WTC11 (cell line): ENCODE measurements at places on chromosomes 4 and X. TPM values are rescaled to one million over a fixed set of nuclear protein-coding genes. Genes with fewer than 3 reads are reported as not detected.

Gene STARD8
- total RNA-seq, result 3.1 to 8.5 TPM (median 3.8 TPM) in 3 replicates

Gene IL2
- 0.61 to 2.2 TPM (median 0.64 TPM) in 3 replicates for total RNA-seq

Gene SATL1
- 0.22 to 0.39 TPM (median 0.32 TPM) in 3 replicates for total RNA-seq

Gene TEX13C
- total RNA-seq, result 0.18 to 0.26 TPM (median 0.25 TPM) in 3 replicates

Gene PNMA6F
- 0.13 to 0.30 TPM (median 0.23 TPM) in 3 replicates for total RNA-seq

Gene FREM3
- 0.07 to 0.15 TPM (median 0.07 TPM) in 3 replicates for total RNA-seq

Gene SYTL4
- 0.16 to 0.31 TPM (median 0.27 TPM) in 3 replicates for total RNA-seq

Gene MAGEA4
- total RNA-seq, result 3.2 to 11.4 TPM (median 11.3 TPM) in 3 replicates

Gene GPRASP3
- 13.2 to 14.6 TPM (median 13.7 TPM) in 3 replicates for total RNA-seq

Gene ITM2A
- total RNA-seq, result 39.7 to 43.4 TPM (median 43.4 TPM) in 3 replicates

- H3K27ac ChIP-seq, result no peak overlapping the region; the same call in 1 of the 2 replicates
- H3K4me1 ChIP-seq, result no peaks in the 10 kb centered on the region
- no peak overlapping the region for H3K4me3 ChIP-seq
- no peak for DNase-seq
Observed at GRCh38 chr4:158190718-158191117, 17.9 kb upstream of the GASK1B start.

DNA sequence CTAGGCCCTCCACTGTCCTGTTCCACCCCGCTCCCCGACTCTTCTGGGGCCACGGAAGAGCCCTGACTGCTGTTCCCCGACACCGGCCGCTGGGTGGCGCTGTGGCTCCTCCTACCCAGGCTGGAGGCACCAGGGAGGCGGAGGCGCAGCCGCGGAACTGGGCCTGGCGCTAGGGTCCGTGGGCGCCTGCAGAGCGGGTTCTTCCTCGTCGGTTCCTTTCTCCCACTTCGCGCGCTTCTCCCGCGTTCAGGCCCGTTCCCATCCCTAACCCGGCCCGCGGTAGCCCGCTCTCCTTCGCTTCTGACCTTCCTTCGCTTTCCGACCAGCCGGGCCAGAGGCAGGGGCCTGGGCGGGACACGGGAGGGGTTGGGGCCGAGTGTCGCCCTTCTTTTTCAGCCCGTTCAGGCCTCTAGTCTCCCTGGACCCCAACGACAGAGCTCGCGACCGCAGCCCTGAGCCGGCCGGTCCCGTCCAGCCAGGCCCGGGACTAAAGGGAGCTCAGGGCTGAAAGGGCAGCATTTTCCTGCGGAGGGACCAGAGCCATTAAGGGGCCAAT lies 34.3 kb downstream of the NALF2 start:
- H3K27ac ChIP-seq, result no peak overlapping the region
- H3K36me3 ChIP-seq, result peaks cover 5% of the 10 kb centered on the region
- H3K4me3 ChIP-seq, result peak overlapping the region; percentile 77
- H3K4me1 ChIP-seq, result peaks cover 11% of the 10 kb centered on the region

GRCh38 chrX:22035236-22035635 lies 3.1 kb downstream of the PHEX start:
- no peak overlapping the region for H3K27ac ChIP-seq
- no peak for DNase-seq
- no peaks in the 10 kb centered on the region for H3K27me3 ChIP-seq
- no peak overlapping the region for H3K4me3 ChIP-seq
- peaks cover 31% of the 10 kb centered on the region for H3K4me1 ChIP-seq

DNA sequence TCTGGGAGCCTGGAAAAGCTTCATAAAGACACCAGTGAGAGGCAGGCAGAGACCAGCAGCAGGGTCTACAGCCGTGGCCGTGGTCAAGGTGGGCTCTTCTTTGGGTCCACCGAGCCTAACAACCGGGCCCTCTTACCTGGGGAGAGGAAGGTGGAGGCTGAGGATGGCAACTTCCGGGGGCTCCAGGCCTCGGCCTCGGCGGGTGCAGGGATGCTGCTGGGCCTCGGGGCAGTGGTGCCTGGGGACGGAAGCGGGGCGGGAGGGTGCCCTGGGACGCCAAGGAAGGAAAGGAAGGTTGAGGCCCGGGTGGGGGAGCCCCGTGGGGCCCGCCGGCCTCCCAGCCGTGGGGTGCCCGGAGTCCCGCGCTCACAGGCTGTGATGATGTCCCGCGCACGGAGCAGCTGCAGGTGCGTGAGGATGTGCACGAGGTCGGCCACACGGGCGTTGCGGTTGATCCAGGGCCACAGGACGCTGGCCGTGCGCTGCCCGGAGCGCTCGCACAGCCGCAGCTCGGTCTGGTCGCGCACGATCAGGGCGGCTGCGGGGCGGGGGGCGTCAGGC lies 561 bp downstream of the IRAK1 start:
- no peak for DNase-seq
- H3K27ac ChIP-seq, result 0 out of 2 replicates have a peak overlapping the region, but pooled peaks have one; percentile 36
- H3K4me3 ChIP-seq, result peak overlapping the region; percentile 58
- H3K36me3 ChIP-seq, result peaks cover 5% of the 10 kb centered on the region

- no peak overlapping the region for H3K27ac ChIP-seq
- H3K36me3 ChIP-seq, result no peaks in the 10 kb centered on the region
- no peaks in the 10 kb centered on the region for H3K4me1 ChIP-seq
- H3K27me3 ChIP-seq, result no peaks in the 10 kb centered on the region
- no peak for DNase-seq
Observed at GRCh38 chrX:17842769-17843525, 18.2 kb downstream of the RAI2 start.

GRCh38 chr4:75180217-75180616 lies 247.3 kb downstream of the PARM1 start:
- H3K27ac ChIP-seq, result no peak overlapping the region
- peaks cover 8% of the 10 kb centered on the region; the same call in 1 of the 2 replicates for H3K36me3 ChIP-seq
- H3K27me3 ChIP-seq, result no peaks in the 10 kb centered on the region
- H3K4me1 ChIP-seq, result peaks cover 11% of the 10 kb centered on the region
- DNase-seq, result no peak
- H3K4me3 ChIP-seq, result no peak overlapping the region

- H3K36me3 ChIP-seq, result no peaks in the 10 kb centered on the region
- DNase-seq, result no peak
- H3K4me1 ChIP-seq, result no peaks in the 10 kb centered on the region
- no peak overlapping the region for H3K27ac ChIP-seq
- H3K27me3 ChIP-seq, result no peaks in the 10 kb centered on the region
- no peak overlapping the region for H3K4me3 ChIP-seq
Observed at GRCh38 chr4:47598320-47598719, 113.2 kb downstream of the ATP10D start.

DNA sequence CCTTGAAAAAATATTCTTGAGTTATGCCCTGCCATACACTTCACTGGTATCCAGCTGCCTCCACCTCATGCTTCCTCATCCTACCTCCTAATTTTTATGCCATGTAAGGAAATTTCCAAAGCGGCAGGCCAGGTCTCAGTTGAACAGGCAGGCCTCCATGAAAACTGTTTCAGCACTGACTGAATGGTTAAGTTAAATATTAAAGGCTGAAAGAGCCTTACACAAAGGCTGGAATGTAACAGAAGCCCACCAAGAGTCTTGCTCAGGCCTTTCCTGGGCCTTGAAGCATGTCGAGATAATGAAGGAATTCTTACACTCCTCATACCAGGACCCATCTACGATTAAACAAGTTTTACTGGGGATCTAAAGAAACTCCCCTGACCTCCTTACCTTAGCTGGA lies 359.6 kb upstream of the NOCT start:
- H3K4me1 ChIP-seq, result peaks cover 46% of the 10 kb centered on the region
- H3K27me3 ChIP-seq, result no peaks in the 10 kb centered on the region; the same call in none of the 2 replicates
- H3K4me3 ChIP-seq, result no peak overlapping the region
- no peak overlapping the region for H3K27ac ChIP-seq
- peaks cover 19% of the 10 kb centered on the region for H3K36me3 ChIP-seq

DNA sequence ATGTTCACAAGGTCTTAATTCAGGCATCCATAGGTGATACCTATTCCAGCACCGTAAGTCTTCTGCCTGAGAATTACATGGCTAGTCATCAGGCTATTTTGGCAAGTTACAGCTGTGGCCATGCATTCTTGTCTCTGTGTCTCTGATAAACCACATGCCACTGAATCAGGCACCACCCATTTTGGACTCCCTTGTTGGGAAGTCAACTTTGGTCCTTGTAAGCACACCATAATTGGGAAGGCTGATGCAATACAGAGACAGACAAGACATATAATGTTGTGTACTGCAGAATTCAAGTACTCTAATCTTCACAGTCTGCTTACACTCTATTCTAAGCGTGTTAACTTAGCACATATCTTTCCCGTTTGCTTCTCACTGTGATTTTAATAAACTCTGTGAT lies 483.7 kb upstream of the FTHL17 start:
- no peak overlapping the region for H3K4me3 ChIP-seq
- H3K27ac ChIP-seq, result no peak overlapping the region
- no peaks in the 10 kb centered on the region; the same call in 1 of the 2 replicates for H3K36me3 ChIP-seq
- H3K27me3 ChIP-seq, result no peaks in the 10 kb centered on the region
- peaks cover 8% of the 10 kb centered on the region for H3K4me1 ChIP-seq
- no peak for DNase-seq

- no peak overlapping the region for H3K4me3 ChIP-seq
- DNase-seq, result no peak
- peaks cover 8% of the 10 kb centered on the region for H3K4me1 ChIP-seq
- H3K27ac ChIP-seq, result peak overlapping the region; percentile 16; the same call in 1 of the 2 replicates
- peaks cover 38% of the 10 kb centered on the region for H3K36me3 ChIP-seq
- H3K27me3 ChIP-seq, result no peaks in the 10 kb centered on the region
Observed at GRCh38 chr4:7777871-7778509, 161.7 kb downstream of the AFAP1 start.

DNA sequence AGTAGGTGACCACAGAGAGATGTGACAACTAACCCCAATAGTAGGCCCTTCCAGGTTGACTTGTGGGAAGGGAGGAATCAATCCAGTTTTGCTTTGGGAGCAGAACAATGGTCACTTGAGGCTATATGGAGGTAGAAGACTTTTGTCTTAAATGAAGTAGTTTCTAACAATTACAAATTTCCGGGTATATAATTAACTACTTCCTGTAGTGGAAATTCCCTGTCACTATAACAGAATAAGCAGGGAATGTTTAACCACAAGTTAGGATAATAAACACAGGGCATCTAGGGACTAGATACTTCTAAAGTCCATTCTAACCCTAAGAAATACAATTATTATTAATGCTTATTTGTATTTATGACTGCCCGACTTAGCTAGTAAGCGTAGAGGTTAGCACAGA lies 99.0 kb upstream of the TRPC3 start:
- DNase-seq, result no peak
- no peaks in the 10 kb centered on the region for H3K27me3 ChIP-seq
- no peak overlapping the region for H3K4me3 ChIP-seq
- no peaks in the 10 kb centered on the region for H3K36me3 ChIP-seq

DNA sequence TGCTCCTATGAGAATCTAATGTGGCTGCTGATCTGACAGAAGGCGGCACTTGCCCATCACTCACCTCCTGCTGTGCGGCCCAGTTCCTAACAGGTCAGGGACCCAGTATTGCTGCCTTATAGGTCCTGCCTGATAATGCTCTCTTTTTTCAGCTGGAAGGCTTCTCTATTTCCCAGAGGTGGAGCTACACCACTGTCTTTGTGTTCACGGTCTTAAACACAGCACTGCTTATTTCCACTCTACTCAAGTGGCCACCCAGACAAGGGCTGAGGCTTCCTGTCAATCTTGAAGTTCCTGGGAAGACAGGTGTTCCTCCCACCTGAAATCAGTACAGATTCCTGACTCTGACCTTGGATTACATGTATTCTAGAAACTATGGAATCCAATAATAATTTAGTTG lies 270.6 kb downstream of the NR3C2 start:
- peaks cover 7% of the 10 kb centered on the region for H3K36me3 ChIP-seq
- DNase-seq, result no peak
- H3K4me3 ChIP-seq, result no peak overlapping the region
- H3K27ac ChIP-seq, result no peak overlapping the region

- H3K27me3 ChIP-seq, result no peaks in the 10 kb centered on the region
- DNase-seq, result no peak
- no peak overlapping the region for H3K27ac ChIP-seq
- no peaks in the 10 kb centered on the region for H3K4me1 ChIP-seq
- no peak overlapping the region for H3K4me3 ChIP-seq
Observed at GRCh38 chr4:99394896-99395295, 40.2 kb downstream of the ADH7 start.

GRCh38 chr4:38672397-38673129 lies 8.6 kb downstream of the KLF3 start:
- no peaks in the 10 kb centered on the region for H3K27me3 ChIP-seq
- peaks cover 81% of the 10 kb centered on the region for H3K4me1 ChIP-seq
- H3K4me3 ChIP-seq, result peak overlapping the region; percentile 44

GRCh38 chrX:72280321-72280845 lies 3.3 kb upstream of the RPS4X start:
- no peaks in the 10 kb centered on the region; the same call in 1 of the 2 replicates for H3K27me3 ChIP-seq
- H3K36me3 ChIP-seq, result peaks cover 11% of the 10 kb centered on the region
- no peak for DNase-seq
- peaks cover 12% of the 10 kb centered on the region for H3K4me1 ChIP-seq

DNA sequence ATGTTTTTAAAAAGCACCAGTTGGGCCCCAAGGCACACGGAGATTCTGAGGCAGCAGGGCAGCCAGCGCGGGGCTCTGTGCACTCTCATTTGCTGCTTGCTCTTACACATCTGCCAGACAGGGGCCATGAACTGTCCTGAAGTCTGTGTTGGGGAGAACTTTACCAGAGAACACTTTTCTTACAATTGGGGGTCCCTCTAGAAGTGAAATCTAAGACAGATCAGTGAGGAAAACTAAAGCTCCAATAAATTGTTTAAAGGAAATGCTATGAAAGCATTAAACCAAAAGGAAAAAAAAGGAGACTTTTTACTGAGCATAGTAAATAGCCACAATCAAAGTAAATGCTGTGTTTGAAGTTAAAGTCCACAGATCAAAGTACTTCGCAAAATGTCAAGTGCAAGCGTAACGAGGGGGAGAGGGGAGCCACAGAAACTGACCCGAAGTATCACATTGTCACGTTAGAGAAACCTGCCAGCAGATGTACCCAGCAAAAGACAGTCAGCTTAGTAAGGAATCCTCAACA lies 37.8 kb downstream of the SORBS2 start:
- peaks cover 14% of the 10 kb centered on the region for H3K36me3 ChIP-seq
- H3K27ac ChIP-seq, result peak overlapping the region; percentile 86
- H3K4me3 ChIP-seq, result peak overlapping the region; percentile 75
- peaks cover 63% of the 10 kb centered on the region for H3K4me1 ChIP-seq
- no peaks in the 10 kb centered on the region for H3K27me3 ChIP-seq
- DNase-seq, result no peak

GRCh38 chr4:82223715-82224114 lies 150.1 kb downstream of the HNRNPD start:
- peaks cover 6% of the 10 kb centered on the region for H3K4me1 ChIP-seq
- H3K27ac ChIP-seq, result no peak overlapping the region
- DNase-seq, result no peak
- no peak overlapping the region for H3K4me3 ChIP-seq
- peaks cover under 1% of the 10 kb centered on the region for H3K27me3 ChIP-seq

DNA sequence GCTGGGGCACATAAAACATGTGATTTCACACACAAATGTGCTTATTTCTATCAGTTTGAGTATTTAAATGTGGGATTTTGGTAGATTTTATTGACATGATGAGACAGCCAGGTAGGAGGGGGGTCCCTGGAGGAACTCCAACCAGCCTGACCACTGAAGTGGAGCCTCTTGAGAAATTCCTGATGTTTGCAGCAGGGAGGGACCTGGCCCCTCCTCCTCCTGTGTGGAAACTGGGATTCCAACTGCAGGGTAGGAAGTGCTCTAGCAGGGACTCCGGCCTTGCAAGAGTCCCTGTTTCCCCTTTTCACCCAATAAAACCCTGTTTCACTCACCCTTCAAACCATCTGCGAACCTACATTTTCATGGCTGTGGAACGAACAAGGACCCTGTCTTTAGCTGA lies 2224.0 kb upstream of the AGA start:
- H3K27ac ChIP-seq, result no peak overlapping the region
- H3K4me1 ChIP-seq, result peaks cover 8% of the 10 kb centered on the region
- H3K27me3 ChIP-seq, result no peaks in the 10 kb centered on the region
- no peaks in the 10 kb centered on the region for H3K36me3 ChIP-seq
- peak; percentile 21 for DNase-seq
- H3K4me3 ChIP-seq, result no peak overlapping the region
